Activated CD4-positive, alpha-beta memory T cell treated with anti-CD3 and anti-CD28 coated beads for 36 hours (primary cell): ENCODE measurements at places on chromosomes 11 and 22.

DNA sequence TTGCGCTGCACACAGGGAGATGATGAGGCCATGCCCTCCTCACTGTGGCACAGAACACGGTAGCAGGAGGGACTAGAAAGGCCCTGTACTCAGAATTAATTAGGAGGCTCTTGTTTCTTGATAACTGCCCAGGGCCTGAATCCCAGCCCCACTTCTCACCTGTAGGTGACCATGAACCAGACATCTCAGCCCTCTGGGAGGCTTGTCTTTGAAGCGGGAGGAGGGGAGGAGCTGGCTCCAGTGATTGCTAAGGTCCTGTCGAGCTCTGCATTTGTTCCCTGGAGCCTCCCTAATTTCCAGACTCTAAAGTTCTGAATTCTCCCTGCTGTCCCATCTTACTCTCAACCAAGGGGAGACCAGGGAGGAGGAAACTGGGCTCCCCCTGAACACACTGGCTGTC is 19.8 kb upstream of the OAF start:
- no peak for DNase-seq

GRCh38 chr11:68658097-68658496 is 26.2 kb upstream of the GAL start:
- no peak for DNase-seq

- no peak for DNase-seq
Measured at GRCh38 chr22:44682556-44683168, 19.3 kb upstream of the PRR5 start.

DNA sequence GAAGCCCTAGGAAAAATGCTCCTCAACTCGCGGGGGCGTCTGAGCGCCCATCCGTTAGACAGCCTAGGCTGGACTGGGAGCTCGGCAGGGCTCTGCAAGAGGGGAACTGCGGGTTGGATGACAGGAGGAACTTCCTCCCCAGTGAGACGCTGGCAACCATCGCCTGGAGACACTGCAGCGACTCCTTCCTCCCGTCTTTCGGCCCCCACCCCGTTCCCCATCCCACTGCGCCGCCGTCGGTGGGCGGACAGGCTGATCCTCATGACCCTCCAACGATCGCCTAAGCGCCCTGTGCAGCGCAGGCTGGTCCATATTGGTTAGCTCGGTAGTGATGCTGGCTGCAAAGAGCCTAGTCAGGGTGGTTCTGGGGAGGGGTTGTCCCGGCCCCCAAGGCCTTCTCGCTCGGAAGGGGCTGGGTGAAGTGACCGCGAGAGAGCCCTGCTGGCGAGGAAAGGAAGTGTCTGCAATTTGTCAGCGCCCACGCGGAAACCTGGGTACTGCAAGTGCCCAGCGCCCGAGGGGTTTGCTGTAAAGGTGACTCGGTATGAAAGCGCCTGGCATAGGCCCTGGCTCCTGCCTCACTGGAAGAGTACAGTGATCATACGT is 638 bp downstream of the NRGN start:
- DNase-seq: peak; percentile 82

GRCh38 chr11:33801821-33802193 is 27.5 kb upstream of the FBXO3 start:
- DNase-seq: no peak

DNA sequence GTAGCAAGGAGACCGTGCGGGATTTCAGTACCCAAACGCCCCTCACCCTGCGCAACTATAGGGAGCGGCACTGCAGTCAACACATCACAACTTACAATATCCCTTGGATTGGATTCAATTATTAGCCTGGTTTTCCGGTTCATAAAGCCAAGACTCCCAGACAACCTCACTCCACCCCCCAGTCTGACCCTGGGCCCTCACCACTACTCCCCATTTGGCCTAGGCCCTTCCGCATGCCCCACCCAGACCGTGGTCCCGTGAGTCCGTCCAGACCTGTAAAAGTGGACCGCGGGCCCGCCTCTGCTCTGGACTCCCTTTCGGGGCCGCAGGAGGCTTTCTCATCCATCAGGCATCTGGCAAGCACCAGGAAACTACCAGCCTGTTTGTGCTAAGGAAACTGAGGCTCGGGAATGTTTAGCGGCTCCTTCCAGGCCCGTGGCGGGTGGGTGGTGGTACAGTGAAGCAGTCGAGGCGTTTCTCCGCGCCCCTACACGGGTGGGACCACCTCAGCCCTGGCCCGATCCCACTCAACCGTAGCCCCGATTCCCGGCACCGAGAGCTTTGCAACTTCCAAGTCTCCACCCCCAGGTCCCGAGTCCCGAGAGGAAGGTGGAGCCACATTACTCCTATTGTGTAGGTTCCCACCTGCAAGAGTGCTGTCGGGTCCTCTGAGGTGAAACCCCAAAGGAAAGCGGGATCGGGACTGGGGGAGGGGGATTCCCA is 679 bp upstream of the DPP3 start:
- DNase-seq: no peak

DNA sequence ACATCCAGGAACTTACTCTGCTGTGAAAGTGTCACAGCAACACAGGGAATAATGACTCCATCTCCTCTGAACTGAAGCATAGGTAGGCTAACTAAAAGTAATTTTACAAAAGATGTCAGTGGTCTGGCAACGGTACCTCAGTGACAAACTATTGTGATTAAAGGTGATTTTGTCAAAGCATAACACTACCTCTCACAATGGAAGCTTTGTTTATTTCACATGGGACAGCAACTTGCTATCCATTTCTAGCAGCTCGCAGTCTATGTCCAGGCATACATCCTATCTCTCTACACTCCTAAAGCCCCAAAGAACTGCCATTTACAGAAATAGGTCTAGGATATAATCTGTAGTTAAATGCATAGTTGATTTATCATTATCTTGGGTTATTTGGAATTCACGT is 163.0 kb downstream of the KIRREL3 start:
- DNase-seq: no peak

DNA sequence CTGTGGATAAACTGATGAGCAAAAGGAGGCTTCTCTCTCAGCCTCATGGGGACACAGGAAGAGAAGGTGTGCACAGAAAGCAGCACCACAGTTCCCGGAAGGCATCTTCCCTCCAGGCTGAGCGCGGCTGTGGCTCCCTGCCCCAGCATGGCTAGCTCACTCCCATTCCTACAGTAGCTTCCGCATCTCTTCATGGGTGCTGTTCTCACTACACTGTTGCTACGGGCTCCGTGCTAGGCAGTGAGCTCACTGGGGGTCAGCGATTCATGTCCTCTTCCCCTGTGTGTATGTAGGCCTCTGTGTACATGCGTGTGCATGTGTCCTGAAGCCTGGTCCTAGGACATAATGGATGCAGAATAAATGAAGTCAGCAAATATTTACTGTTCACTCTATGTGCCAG is 64.3 kb downstream of the MICAL3 start:
- DNase-seq: no peak

GRCh38 chr11:8233691-8234424 is 29.8 kb downstream of the LMO1 start:
- no peak for DNase-seq

- no peak for DNase-seq
Measured at GRCh38 chr11:70873736-70874412, 378.5 kb downstream of the SHANK2 start.

DNA sequence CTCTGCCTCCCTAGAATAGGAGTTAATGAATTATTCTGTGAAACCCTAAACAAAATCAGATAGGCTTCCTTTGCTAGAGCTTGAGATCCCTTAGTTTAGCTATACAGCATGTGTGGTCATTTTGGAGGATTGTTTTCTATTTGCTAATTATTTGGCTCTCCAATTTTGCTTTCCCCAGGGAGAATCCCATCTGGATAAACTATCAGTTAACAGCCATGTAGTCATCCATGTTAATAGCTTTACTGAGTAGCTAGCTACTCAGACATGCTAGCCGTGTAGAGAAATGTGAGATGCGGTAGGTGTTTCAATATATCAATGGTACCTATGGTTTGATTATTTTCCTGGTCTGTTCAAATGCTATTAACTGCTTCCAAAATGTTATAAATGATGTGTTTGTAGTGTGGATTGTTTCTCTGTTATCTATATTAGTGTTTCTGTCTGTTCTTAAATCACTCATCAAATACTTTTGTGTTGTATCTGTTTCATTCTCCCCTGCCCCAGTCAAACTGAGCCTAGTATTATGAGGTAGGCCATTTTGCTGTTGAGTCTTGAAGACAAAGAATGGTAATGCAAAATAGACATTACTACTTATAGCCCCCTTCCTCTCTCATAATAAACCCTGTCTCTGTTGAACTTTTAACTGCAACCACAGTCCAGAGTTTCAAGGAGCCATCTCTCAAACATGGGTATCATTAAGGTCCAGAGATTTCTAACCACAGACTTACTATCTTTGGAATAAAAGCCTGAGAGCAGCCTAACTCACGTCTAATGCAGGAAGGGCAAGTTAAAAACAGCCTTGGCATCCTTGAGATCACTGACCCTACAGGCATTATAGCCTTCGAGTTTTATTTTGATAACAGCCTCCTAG is 56.1 kb upstream of the GRAMD1B start:
- DNase-seq: no peak

DNA sequence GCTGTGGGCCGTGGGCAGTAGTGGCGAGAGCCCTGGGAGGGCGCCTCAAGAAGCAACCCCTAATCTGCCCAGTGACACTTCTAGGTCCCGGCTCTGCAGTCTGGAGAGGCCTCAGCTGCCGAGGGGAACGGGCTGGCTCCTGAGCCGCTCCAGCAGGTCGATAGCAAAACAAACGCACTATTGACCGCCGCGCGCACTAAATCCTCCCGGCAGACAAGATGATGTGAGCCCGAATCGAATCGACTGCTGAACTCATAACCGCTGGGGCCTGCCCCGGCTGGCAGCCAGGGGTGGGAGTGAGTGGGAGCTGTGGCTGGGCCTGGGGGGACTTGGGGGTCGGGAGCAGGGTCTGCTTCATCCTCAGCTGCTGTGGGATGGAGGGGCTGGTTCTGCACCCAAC is 36.1 kb downstream of the FLRT1 start:
- DNase-seq: no peak

- peak; percentile 20 for DNase-seq
Measured at GRCh38 chr22:37237371-37238268, 6.4 kb downstream of the RAC2 start.

GRCh38 chr11:33168709-33169200 is 7.5 kb upstream of the CSTF3 start:
- DNase-seq: no peak

- DNase-seq: no peak
Measured at GRCh38 chr22:27895600-27895999, 23.5 kb downstream of the PITPNB start.

- no peak for DNase-seq
Measured at GRCh38 chr11:109680127-109680526, 258.1 kb downstream of the C11orf87 start.
